ENCODE measurements at places on chromosomes 12 and 14.

DNA sequence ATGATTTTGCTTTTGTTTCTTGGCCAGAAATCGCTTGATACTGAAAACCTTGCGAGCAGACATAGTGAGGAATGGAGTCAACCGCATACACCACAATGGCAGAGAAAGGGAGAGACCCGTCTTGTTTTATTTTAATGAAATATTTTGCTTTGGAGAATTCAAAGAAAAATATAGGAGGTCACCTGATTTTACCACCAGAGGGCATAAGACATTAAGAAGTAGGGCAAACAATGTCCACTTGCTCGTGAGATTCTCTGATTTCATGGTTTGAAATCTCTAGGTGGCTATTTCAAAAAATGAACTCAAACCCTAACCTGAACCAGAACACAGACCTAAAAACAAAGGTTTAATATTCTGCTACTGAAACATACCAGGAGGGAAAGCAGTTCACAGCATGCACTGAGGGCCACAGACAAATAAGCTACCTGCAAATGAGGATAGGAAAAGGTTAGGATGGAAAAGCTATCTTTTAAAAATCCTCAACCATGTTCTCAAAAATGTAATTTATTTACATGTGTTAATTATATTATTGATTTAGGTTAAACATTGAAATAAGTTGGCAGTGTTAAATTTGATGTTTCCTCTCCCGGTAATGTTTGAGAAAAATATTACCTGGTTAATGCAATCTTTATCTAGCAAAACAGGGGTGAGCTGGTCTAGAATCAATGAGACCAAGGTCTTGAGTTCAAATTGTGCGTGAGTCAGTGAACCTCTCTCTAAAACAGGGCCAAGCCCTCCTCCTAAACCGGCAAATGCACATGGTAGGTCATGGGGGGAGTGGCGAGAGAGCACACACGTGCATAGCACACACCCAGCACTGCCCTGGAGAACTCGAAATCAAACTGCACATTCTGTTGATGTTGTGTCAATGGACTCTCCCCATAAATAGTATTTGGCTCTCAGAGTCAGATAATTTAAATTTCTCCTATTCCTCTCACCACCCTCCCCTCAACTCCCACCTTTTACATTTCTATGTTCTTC is 12.5 kb downstream of the IFNG-AS1 start:
- no peak for DNase-seq

DNA sequence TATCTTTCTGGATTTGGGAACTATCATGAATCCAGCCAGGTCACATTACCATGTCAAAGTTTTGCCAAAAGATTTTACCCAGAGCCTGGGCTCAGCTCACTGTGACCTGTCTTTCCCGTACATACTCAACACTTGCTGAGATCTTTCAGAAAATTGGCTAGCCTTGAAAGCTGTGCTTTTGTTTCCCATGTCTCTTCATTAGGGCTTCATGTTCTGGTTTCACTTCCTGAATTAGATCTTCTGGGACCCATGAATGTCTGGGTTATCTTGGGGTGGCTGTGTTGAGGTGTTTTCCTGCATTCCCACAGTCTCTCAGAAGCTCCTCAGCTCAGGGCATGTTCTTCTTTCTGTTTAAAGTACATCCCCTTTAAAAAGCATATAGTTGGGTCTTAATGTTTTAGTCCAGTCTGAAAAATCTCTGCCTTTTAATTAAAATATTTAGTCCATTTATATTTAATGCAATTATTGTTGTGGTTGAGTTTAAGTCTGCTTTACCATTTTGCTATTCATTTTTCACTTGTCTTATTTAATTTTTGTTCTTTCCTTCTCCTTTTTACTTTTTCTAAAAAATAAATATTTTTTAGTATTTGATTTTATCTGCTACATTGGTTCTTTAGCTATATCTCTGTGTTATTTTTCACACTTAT is 242.7 kb downstream of the VRK1 start:
- no peak for DNase-seq

DNA sequence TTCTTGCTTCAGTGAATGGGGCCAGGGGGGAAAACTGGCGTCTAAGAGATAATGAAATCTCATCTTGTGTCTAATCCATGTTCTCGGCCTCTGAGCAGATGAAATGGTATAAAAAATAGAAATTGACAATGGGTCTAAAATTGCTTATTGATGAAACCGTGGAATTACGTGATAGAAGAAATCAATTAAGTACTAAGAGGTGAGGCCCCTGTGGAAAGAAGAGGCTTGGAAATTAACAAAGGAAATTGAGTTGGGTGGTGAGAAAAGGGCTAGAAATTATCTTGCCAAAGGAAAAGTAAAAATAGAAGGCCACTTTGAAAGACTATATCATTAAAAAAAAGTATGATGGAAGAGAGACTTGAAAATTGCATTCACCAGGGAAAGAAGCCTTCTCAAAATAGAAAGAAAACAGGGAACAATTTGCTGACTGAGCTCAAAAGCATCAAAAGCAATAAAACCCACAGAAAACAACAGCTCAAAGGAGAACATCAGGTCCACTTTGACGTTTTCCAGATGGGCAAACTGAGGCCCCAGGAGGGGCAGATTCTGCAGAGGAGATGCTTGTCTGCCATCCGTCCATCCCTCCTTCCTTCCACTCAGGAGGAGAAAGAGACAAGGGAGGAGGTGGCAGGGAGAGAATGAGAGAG is 226.1 kb upstream of the RTL1 start:
- no peak for DNase-seq

DNA sequence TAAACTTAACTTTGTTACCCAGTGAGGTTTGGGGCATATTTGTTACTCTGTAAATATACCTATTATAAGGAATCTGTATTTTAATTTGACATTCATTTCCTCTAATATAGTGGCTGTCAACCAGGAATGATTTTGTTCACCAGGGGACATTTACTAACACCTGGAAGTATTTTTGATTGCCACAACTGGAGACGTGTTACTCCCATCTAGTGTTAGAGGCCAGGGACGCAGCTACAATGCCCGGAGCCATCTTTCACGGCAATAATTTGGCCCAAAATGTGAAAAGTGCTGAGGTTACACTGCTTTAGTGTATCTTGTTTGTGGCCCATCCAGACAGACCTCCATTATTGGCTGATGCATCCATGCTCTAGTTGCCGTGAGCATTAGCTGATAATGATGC is 881.3 kb upstream of the ATXN7L3B start:
- no peak for DNase-seq

GRCh38 chr14:85853996-85854526 is 324.1 kb downstream of the FLRT2 start:
- DNase-seq = peak; percentile 89

DNA sequence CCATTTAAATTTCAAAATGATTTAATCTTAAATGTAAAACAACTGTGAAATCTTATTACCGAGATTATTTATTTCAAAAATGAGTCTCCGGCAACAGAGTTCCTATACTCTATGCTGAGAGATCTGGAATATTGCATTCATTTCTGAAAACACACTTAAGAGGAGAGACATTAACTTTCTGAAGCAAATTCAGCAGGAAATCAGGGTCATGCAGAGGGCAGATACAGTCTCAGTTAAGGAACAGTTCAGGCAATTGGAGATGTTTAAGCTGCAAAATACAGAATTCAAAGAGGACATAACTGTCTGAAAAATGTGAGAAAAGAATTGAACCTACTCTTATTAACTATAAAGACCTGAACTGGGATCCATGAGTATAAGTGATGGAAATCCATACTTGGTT is 320.7 kb downstream of the PAWR start:
- no peak for DNase-seq

DNA sequence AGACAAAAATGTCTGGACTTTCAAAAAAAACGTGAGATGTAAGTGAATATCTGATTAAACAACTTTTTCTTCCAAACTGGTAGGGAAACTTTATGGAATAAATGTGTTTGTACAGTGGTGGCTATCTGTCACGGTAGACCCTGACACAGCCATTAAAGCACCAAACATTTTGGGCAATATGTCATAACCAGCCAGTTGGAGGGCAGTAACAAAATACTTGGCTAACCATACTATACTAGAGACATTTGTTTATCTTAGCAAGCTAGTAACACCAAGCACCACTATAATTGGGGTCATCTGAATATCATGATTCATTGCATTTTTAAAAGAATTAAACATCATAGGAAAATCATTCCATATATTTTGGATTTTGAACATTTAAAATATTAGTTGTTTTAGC is 6.0 kb upstream of the MYF6 start:
- DNase-seq = no peak

GRCh38 chr14:61698206-61698980 is 3.1 kb downstream of the HIF1A start:
- DNase-seq = no peak

- no peak for DNase-seq
Observed at GRCh38 chr12:111841236-111841749, 735 bp upstream of the MAPKAPK5 start.

GRCh38 chr12:62712681-62713573 is 222.0 kb downstream of the PPM1H start:
- no peak for DNase-seq

- no peak for DNase-seq
Observed at GRCh38 chr12:6923003-6923732, 4.6 kb upstream of the ATN1 start.

DNA sequence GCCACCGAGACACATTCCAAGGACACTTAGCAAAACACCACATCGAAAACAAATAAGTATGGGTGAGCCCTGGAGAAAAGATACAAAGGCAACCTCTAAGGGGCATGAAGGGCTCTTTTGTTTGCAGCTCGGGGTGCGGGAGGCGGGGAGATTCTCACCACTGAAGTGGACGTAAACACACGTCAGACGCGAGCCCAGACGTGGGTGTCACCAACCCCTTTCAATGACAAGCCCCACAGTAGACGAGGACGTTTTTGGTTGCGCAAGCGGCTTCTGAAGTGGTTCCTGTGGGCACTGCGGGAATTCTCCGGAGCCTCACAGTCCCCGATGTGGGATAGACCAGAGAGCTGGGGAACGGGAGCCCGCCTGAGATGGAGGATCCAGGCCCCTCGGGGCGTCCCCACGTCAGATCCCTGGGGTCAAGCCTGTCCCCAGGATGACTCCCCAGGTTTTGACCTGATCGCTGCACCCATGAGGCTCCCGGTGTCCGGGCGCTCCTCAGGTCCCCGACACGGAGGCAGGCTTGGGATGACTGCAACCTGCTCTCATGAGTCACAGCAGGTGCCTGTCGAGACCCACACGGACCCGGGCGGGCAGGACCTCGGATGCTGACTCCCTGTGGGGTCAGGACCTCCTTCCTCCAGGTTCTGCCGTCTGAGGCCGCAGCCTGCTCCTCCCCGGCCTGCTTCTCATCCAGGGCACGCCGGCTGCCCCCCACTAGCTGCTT is 20.3 kb upstream of the ADGRD1 start:
- no peak for DNase-seq

GRCh38 chr12:1830981-1831963 is 10.9 kb downstream of the LRTM2 start:
- peak; percentile 9 for DNase-seq

DNA sequence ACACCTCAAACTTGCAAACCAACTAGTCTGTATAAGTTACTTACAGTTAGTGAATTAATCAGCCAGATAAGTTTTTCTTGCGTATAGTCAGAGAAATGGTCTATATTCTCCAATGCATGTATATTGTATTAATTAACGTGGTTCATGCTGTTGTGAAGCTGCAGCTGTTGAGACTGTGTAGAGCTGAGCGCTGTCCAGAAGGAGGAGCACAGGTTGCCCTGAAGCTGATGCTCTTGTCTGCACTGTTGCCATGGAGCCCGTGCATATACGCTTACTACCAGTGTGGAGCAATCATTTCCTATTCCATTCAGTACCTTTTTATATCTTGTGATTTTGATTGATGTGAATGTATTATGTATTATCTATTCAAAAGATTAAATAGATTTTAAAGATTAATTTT is 74.3 kb upstream of the ARID2 start:
- no peak for DNase-seq

DNA sequence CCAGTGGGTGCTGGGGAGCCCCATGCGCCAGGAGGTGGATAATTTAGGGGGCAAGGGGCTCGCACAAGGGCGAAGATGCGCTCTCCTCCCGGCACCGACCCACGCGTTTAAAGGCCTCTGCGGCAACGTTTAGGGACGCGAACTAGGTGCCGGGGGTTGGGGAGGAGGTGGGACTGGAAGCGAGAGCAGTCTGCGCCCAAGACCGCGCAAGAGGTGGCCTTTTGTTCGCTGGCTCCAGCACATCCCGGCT is 1.3 kb downstream of the SLC38A1 start:
- no peak for DNase-seq

DNA sequence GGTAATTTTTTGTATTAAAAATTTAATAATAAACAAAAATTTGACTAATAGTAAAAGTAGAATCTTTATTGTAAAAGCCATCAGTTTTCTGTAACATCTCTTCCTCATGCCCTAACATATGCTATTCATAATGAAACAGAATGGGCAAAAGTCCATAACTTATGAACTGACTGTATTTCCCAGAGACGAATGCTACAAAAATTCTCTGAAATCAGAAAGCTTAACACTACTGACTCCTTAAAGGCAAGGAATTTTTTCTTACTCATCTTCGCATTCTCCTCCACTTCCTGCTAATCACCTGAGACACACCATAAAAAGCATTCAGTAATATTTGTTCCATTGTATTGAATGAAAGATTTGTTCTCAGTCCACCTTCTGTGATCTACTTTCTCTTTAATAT is 17.6 kb downstream of the MON2 start:
- peak; percentile 7 for DNase-seq

- DNase-seq = no peak
Observed at GRCh38 chr14:25014440-25014839, 35.5 kb downstream of the STXBP6 start.
